ENCODE measurements at places on chromosomes 13 and 19.

- DNase-seq: no peak
These were observed 63.4 kb downstream of the TEX29 start for GRCh38 chr13:111383591-111384440.

- no peak for DNase-seq
These were observed 6.0 kb downstream of the COX6B2 start for GRCh38 chr19:55348317-55349034.

DNA sequence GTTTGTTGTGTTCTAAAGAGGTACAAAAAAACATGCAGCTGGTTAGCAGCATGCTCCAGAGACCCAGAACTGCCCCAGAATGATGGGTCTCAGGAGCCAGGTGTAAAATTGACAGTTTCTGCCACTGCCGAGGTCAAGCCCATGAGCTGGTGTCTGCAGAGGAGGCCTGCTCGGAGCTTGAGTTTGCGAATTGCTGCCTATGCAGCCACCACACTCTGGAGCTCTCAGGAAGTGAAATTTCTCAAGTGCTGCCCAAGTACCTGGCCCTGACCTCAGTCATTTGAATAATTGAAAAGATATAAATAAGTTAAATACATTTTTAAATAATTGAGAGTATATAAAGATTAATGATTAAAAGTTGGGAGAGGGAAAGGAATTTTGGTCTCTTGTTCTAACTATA is 66.4 kb downstream of the ZAR1L start:
- no peak for DNase-seq

DNA sequence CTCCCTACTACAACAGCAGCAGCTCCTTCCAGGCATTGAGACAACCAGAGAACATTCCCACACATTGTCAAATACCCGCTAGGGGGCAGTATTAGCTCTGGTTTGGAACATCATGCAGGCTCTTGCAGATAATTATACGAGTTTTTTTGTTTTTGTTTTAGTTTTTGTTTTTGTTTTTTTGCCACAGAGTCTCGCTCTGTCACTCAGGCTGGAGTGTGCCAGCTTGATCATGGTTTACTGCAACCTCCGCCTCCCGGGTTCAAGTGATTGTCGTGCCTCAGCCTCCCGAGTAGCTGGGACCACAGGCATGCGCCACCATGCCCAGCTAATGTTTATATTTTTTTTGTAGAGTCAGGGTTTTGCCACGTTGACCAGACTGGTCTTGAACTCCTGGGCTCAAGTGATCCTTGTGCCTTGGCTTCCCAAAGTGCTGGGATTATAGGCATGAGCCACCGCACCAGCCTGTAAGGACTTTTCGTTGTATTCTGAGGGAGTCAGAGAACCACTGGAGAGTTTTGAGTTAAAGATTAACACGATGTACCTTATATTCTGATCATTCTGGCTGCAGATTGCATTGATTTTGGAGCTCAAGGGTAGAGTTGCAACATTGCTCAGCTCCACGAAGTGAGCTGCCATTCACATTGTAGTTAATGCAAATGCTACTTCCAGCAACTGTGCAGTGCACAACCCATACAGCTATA is 41.7 kb upstream of the CEACAM20 start:
- DNase-seq: no peak

DNA sequence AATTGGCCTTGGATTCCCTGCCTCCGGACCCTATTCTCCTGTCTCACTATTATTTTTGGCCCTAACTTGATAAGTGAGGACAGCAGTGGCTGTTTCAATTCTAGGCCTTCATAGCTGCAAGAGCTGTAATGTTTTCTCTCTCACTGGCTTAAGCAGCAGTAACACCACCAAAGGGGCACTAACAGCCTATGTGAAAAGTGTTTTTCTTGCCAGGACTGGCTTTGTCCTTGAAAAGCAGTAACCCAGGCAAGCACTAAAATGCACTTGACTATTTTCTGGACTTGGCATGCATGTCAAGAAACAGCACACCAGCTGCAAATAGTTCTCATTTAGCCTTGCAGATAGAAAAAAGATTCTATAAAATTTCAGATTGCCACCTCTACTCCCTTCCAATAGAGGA is 9.3 kb upstream of the FBXL3 start:
- no peak for DNase-seq

- DNase-seq: no peak
These were observed 9.1 kb downstream of the ARID3A start for GRCh38 chr19:934865-935479.

- DNase-seq: no peak
These were observed 11.4 kb upstream of the IGFL1 start for GRCh38 chr19:46218160-46218559.

- DNase-seq: no peak
These were observed 8.2 kb downstream of the LATS2 start for GRCh38 chr13:21053231-21053630.

DNA sequence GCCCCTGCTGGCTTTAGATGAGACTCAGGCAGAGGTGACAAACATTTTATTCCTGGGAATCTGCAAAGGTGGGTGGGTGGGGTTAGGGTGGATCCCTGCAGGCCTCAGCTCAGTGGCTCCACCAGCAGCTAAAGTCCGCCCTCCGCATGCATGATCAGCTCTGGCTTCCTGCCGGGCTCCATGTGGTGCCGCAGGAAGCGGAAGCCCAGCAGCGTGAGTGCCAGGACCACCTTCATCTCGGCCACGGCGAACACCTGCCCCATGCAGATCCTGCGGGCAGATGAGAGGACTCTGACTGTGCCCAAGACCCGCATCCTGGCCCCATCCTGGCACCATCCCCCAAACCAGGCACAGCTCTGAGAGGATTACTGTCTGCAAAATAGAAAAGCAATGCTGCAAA is 26.3 kb downstream of the CYP4F2 start:
- no peak for DNase-seq

- no peak for DNase-seq
These were observed 1.3 kb downstream of the ZNF607 start for GRCh38 chr19:37718304-37718703.

GRCh38 chr13:51739027-51739764 is 64.8 kb downstream of the DHRS12 start:
- DNase-seq: no peak

GRCh38 chr19:35389192-35389861 is 18.5 kb downstream of the GPR42 start:
- no peak for DNase-seq

GRCh38 chr13:113297370-113298042 is 467 bp downstream of the LAMP1 start:
- no peak for DNase-seq

GRCh38 chr13:21309542-21310172 is 133.2 kb downstream of the MRPL57 start:
- DNase-seq: no peak

DNA sequence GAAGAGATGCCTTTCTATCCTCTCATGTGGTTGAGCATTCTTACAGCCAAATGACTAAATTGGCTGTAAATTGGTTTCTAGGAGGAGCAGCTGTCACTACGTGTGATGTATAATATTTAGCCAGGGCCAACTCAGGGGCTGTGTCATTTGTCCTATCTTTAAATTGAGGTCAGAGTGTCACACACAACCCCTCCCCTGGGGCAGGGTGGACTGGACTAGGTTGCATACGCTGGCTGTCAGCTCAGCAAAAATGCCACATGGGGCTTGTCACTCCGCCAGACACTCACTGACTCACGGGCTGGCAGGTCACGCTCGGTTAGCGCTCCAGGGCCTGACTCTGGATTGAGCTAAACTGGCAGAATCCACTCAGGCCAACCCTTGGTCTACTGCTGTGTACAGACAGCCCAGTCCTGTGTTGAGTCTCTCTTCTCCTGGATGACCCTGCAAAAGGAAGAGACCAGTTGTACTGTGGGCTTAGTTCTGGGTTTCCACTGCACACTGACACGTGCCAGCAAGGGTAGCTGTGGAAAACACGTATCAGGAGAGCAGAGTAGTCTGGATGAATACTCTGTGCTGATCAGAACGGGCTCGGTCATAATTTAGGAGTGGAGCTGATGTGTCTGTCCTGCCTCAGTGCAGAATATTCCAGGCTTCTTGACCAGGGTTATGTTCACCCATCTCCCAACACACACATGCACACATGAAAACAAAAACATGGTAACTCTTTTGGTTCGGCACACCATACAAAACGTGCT is 29.1 kb downstream of the SHISA2 start:
- DNase-seq: no peak

GRCh38 chr19:37778613-37779126 is 716 bp downstream of the ZNF573 start:
- DNase-seq: no peak

GRCh38 chr13:45055198-45055901 is 65.0 kb upstream of the GTF2F2 start:
- DNase-seq: no peak

DNA sequence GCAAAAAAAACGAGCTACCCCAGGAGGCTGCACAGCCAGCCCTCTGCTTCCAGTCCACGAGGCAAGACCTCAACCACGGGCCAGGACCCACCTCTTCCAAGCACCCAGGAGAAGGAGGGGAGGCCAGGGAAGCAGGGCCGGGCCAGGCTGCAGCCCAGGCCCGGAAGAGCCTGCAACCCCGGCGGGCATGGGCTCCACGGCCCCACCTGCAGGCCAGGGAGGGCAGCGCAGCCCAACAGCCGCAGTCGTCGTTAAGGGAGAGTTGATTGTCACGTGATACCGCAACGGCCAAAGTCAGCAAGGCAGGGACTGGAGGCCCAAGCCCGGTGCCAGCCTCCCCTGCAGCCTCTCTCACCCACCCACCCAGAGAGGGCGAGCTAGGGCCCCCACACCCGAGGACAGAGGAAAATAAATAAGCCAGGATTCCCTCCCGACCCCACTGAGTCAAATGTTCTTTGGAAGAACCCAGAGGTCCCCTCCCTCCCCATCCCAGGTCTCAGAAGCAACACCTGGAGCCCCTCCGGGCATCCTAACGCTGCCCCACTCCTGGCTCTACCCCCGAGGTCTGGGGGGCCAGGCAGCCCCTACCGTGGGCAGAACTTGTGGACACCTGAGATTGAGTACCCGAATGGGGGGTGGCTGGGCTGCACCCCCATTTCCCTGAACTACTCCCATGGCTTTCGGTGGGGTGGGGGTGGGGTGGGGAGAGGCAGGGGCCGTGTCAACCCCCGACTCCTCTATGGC is 5.2 kb upstream of the REXO1 start:
- no peak for DNase-seq

GRCh38 chr19:45492137-45492626 is 4.7 kb downstream of the RTN2 start:
- DNase-seq: no peak

- no peak for DNase-seq
These were observed 226.8 kb downstream of the TBC1D4 start for GRCh38 chr13:75255147-75255546.

GRCh38 chr13:110316196-110316595 is 9.1 kb downstream of the COL4A2 start:
- DNase-seq: no peak

DNA sequence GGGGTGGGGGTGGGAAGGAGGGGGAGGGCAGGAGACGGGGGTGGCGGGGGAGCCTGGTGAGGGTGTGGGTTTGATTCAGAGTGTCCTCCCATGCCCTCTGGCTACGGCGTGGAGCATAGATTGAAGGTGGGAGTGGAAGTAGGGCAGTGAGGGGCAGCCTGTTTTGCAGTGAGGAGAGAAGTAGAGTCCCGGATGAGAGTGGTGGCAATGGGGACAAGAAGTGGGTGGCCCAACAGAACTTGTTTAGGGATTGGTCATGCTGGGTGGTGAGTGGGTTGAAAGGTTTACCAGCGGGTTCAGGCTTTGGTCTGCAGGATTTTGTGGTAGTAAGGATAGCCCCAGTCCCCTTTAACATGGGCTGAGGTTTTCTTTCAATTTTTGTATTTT is 35.5 kb downstream of the SIPA1L3 start:
- DNase-seq: no peak

GRCh38 chr19:46493236-46494145 is 2.2 kb downstream of the PNMA8B start:
- DNase-seq: no peak

Data from cortex of kidney (tissue), 1 donor.